ENCODE measurements at places on chromosomes 2 and 18.

DNA sequence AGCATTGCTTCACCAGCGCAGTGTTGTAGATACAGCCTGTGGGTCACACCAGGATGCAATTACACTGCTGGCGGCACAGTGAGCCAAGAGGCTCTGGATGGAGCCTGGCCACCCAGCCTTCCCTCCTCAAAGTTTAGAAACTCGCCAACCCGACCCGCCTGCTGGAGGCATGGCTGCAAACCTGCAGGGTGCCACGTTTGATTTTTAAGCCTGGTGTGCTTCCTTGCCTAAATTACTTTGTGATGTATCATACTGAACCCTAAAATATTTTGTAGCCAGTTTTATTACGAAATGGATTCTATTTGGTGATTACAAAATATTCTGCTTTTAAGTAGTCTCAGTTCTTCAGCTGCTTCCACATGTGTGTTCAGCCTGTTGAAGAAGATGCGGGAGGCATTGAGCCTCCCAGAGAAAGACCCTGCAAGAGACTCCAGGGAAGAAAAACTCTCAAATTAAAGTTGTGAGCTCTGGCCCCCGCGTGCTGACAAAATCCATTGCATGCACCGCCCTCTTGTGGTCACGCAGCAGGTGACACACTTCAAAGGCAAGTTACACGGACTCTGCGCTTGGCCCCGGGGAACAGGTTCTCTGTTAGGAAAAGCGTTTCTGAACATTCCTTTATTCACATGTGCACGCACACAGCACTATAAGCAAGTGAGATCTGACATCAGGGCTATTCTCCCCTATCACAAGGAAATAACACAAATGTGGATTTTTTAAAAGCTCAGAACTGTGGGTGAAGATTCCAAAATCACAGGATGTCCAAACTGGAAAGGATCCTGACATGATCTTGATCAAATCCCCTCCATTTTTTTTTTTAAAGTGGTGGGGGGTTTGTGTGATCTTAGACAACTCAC is 63.0 kb upstream of the TWIST2 start:
- peak; percentile 49 for DNase-seq

DNA sequence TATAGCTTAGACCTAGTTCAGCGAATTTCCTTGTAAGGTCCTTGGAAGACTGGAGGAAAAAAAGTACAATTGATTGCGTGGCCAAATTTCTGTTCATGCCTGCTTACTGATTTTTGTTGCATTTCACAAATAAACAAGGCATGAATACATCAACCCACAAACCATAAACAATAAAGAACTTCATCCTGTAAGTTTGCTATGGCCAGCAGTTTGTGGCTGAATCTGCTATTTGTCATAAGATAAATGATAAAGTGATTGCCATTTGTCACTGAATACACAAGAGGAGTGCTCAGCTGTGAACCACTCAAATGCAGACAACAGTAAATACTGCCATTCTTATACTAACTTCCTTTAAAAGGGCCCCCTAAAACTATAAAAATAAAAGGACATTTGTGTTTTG is 259.5 kb downstream of the CCDC178 start:
- DNase-seq, result no peak

DNA sequence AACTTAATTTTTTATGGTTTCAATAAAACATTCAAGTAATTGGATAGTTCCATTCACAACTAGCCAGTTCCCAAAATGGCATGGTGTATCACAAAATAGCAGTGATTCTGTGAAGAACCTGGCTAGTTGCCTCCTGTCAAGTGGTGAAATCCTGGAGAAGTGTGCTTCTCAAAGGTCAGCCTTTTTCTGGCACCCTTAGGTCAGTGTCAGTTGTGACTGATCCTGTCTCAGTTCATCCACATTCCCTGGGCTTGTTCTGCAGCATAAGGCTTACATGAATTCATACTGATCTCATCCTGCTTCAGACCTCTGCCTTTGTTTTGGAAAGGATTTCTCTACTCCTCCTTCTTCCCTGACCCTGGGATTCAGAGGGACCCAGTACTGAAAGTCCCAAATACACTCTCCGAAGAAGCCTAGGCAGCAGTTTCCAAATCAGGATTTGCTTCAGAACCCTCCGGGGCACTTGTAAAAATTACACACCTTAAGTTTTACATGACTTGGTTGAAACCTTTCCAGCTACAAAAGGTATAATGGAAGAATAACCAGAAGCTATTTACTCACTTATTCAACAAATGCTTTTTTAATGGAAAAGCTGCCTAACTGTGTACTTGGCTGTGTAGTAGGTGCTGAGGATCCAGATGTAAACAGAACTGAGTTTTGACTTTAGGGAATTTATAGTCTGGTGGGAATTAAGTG is 11.0 kb downstream of the MAP3K20 start:
- DNase-seq, result no peak

- DNase-seq, result no peak
Observed at GRCh38 chr2:8553643-8554042, 128.2 kb upstream of the ID2 start.

DNA sequence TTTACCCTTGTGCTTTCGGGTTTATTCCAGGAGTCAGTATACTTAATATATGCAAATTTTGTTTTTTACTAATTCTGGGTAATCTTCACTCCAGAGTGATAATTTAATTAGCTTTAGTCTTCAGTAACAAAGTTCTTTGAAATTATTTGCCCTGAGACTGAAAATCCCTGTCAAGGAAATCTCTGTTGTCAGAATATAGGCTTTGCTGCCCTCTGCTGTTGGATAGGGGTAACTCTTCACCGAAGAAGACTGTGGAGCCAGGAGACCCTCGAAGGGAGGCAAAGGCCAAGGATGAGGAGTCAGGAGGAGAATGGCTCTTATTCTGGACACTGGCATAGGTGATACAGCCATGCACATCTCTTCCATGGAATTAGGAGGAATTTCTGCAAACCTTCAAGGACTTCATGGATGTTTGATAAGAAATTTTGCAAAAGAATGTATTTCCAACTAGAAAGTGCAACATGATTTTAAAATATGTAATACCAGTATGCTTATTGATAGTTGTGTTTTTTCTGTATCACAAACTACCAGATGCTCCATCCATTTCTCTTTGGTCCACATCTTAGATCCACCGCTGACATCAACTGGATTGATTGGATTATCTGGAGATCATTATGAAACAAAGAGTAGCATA is 182.3 kb downstream of the RDH14 start:
- DNase-seq, result no peak

DNA sequence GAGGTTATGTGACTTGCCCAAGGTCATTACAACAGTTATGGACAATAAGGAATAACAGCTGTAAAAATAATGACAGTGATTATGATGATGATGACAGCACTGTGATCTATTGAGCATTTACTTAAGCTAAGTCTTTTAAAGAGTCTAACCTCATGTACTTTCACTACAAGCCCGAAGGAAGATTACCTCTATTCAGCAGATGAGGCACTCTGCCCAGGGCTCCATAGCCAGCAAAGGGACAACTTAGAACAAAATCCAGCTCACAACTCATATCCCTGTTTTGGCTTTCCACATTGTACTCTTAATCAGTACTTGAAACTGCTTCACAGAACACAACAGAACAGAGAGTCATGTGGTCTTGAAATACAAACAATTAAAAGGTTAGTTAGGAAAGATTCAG is 290.2 kb downstream of the ZNF385B start:
- no peak for DNase-seq

GRCh38 chr2:215622837-215623236 is 187.0 kb upstream of the FN1 start:
- no peak for DNase-seq

DNA sequence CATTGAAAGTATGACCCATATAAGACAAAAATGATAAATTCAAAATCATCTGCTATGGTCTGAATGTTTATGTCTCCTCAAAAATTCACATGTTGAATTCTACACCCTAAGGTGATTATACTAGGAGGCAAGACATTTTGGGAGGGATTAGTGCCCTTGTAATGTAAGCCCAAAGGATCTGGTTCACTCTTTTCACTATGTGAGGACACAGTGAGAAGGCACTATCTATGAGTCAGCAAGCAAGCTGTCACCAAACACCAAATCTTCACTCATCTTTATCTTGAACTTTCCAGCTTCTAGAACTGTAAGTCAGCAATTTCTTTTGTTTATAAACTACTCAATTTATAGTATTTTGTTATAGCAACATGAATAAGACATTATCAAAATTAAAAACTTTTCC is 284.7 kb upstream of the ZC3H15 start:
- no peak for DNase-seq
